Sciatic nerve (tissue), 2 donors: ENCODE measurements at places on chromosomes 12 and 14.

- DNase-seq = no peak
Observed at GRCh38 chr14:36857842-36858445, 196.3 kb downstream of the PAX9 start.

DNA sequence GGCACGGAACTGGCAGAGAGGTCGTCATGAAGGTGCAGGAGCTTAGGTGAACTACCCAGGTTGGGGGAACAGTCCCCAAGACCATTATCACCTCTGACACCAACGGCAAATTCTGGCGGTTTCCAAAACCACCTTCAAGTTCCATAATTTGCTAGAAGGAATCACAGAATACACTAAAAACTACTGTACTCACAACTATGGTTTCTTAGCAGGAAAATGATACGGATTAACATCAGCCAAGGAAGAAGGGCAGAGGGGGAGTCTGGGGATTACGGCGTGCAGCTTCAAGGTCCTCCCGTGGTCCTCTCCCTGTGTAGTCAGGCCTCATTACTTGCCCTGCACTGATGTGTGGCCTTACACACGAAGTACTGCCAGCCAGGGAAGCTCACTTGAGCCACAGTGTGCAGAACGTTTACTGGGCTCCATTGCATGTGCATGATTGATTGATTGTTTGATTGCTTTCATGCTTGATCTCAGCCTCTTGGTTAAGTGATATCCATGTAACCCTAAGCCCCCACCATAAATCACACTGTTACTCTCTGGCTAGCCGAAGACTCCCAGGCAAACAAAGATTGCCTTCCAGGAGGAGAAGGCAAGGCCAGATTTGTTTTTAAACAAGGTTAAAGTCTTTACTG lies 837 bp upstream of the STX2 start:
- no peak for DNase-seq

GRCh38 chr12:92075425-92075914 lies 70.2 kb downstream of the BTG1 start:
- no peak for DNase-seq

DNA sequence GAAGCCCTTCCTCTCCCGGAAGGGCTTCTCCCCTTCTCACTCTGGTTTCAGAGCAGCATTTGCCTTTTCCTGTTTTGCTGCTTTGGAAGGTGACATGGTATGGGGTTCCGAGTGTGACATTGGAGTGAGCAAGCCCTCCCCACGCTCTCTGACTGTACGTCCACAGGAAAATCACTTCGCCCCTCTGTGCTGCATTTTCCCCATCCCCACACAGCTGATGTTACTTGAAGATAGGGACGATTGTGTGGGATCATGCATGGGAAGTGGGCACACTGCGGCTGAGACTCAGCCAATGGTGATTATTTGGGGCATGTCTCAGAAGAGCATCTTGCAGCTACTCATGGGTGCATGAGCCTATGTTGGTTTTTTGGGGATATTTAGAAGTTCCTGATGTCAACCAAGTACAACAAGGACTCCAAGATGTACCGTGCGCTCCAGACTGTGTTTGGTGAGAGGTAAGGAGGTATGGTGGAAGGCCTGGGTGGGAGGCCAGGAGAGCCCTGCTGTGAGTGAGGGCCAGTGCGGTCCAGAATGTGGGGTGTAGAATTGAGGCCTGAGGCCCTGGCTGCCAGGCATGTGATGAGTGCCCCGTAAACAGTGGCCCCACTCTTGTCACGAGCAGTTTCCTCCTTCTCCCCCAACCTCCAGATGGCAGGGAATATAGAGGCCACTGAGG lies 15.1 kb downstream of the CYP46A1 start:
- DNase-seq = no peak

- no peak for DNase-seq
Observed at GRCh38 chr14:99899578-99900178, 106.5 kb downstream of the EML1 start.

- no peak for DNase-seq
Observed at GRCh38 chr12:132562489-132563021, 47.8 kb downstream of the LRCOL1 start.

DNA sequence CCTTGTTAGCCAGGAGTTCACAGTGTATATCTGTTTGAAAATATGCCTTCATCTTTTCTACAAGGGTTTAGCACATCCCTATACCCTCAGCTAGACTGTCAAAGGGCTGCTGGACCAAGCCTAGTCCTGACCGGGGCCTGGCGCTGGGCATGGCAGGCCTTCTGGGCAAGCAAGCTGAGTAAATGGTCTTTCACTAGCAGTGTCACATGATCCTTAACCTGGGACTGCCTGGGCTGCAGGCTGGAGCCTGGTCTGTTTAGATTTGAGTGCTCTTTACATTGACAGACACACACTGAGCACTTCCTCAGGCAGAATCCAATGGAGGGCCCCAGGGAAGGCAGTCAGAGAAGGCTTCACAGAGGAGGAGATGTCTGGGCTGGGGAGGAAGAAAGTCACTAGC lies 6.9 kb upstream of the AVIL start:
- no peak for DNase-seq
